ENCODE measurements at places on chromosomes 7 and 10.
A peak's percentile ranks its signal among the peaks of the same experiment; 100 is the strongest.

- no peak for DNase-seq
Observed at GRCh38 chr7:83514977-83515376, 134.0 kb downstream of the SEMA3E start.

DNA sequence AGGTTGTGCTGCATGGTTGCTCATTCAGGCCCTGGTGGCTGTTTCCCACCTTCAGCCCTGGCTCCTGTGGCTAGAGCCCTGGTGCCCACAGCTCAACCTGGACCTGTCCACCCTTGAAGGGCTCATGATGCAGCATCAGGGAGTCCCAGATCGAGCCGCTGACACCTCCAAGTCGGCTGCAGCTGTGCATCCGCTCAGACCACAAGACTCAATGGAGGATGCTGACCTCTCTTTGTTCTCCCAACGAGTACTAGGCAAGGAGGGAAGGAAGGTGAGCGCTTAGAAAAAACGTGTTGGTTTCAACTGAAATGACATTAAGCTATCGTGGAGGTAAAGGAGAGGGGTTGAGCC is 9.5 kb upstream of the C10orf95 start:
- no peak for DNase-seq

DNA sequence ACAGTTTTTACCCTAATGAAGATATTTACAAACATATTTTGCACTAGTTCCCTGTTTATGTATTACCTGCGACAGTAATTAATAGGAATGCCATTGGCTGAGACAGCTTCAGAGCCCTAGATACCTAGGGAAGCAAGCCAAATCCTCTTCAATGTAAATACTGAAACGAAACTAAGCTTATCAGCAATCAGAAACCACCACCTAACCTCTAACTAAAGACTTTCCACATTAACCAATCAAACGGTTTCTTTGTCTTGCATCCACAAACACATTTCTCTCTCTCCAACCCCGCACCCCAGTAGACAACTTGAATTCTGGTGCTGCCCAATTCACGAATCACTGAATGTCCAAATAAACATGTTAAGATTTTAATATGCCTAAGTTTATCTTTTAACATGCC is 474.4 kb upstream of the C7orf33 start:
- no peak for DNase-seq

DNA sequence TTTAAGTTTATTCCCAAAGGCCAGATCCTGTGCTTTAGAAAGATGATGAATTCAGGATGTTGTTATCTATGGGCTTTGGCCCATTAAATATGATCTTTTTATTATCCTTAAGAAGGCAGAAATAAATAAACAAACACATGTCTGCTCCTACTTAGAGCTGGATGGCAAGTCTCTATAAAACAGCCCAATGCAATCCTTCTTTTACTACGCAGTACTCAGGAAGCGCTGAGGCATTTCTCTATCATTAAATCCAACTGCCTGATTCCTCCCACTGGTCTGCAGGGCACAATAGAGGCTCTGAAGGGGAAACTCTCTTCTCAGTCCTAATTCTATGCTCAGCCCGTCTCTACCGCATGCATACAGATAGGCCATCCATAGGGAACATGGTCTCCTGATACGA is 144.5 kb upstream of the TMEM72 start:
- DNase-seq = no peak

GRCh38 chr7:114819616-114820362 is 102.1 kb upstream of the MDFIC start:
- DNase-seq = no peak

GRCh38 chr10:84371944-84372343 is 43.6 kb downstream of the CCSER2 start:
- DNase-seq = no peak

DNA sequence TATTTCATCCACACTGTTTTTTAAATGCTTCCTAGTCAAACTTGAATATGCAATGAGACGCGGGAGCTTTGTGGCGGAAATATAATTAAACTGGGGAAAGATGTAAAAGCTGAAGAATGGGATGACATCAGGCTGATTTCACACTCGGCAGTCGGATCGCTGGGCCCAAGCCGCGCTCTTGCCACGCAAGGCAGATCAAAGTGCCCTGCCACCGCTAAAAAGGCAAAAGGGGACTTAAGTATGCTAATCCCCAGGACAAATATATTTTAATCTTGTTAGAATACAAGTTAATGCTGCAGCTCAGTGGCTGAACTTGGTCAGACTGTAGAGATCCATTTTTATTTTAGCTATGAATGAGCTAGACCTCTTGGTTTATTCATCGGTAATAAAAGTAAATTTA is 13.8 kb downstream of the EN2 start:
- DNase-seq = no peak

DNA sequence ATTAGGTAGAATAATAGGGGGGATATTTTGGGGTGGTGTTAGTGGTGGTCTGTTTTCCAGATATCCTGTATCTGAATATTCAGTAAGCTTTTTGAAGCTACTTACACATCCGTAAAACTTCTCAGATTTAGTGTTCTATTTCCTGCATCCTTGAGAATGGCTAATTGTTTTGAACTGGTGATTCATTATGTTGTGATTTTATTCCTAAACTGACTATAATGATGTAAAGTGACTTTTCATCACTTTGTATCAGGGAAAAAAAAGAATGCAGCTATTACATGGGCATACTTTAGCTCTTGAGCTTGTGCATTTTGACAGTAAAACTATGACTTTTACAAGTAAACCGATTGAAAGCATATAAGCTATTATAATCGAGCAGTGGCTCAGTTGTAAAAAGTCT is 18.2 kb downstream of the WAC start:
- no peak for DNase-seq

GRCh38 chr10:84542522-84543490 is 214.4 kb downstream of the CCSER2 start:
- DNase-seq = peak; percentile 50

DNA sequence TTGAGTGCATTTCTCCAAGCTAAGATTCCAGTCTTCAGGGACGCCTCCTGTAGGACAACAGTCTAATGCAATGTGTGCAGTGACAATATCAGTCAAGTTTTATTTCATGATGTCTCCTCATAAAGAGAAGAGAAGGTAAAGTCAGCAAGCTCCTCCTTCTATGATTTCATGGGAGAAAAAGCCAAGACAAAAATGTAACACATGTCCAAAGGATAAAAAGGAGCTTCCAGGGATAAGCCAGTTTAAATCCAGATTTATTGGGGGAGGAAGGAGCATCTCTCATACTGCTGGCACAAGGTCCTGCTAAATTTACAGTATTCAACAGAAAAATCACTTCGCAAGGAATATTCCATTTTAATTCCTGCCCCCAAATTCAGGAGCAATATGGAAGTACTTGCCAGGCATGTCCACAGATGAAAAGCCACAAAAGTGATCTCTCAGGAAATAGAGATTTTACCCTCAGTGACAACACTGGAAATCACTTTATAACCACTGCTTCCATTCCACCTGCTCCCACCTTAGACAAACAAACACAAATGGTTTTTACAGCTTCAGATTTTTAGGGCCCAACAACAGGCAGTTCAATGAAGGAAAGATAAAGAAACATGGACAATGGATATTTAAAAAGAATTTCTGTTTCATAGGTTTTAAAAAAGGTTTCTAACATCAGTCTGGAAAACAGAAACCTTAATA is 677.5 kb upstream of the C7orf33 start:
- DNase-seq = no peak

DNA sequence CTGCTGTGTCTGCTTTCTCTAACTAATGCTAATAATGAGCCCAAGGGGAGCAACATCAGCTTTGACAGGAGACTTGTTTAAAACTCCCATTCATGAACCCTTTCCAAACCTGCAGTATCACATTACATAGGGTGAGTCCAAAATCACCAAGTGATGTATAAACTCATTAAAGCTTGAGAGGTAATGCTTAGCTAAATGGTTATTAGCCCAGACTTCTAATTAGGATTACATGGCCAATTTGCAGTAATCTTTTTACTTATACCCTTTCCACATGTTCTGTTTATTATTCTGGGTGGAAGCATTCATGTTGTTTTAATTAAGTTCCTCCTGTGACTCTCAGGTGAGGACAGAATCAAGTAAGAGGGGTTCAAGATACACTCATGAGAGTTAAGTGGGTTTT is 17.5 kb downstream of the ZNF138 start:
- DNase-seq = no peak

- peak; percentile 30 for DNase-seq
Observed at GRCh38 chr10:100338434-100339036, 8.5 kb upstream of the SCD start.

GRCh38 chr10:130080461-130080814 is 30.2 kb downstream of the C10orf143 start:
- DNase-seq = no peak

DNA sequence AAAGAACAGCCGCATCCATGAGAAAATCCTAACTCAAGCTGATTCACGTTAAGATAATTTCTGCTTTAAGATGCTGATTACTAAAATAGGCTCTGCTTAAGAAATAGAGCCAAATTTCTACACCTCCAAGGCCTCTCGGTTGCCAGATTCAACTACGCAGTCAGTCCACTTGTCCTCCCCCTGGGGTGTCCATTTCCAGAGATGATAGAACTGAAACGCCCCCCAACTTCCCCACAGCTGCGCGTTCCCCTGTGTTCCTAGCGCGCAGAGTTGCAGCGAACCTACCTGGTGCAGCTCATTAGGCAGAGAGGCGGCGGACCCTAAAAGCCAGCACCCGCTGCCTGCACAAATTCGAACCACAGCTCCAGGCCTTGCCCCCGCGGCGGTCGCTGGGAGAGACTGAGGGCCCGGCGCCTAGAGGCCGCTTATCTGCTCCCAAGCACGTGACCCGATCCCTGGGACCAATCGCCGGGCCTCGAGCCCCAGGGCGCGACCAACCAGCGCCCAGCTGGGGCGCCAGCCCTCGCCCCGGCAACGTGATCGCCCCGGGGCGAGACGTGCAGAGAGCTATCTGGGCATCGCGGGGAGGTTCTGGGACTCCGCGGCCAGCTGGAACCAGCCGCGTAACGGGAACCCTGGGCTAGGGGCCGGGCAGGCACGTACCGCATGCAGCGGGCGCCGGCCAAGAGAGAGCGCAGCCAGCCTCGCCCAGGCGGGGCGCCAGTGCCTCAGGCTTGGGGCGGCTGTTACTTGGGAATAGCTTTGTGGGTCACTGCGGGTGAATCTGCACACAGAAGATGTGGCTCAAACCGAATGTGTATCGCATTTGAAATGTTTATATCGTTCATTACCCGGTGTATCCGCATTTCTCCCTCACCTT is at the start of gene PPP1R3C:
TSS of gene PPP1R3C (minus strand) at position 401 of the 880 bp plus-strand sequence. CDS start at position 299, 102 bp downstream.
- peak; percentile 64 for DNase-seq

GRCh38 chr10:1363446-1364121 is 307.4 kb downstream of the WDR37 start:
- no peak for DNase-seq

DNA sequence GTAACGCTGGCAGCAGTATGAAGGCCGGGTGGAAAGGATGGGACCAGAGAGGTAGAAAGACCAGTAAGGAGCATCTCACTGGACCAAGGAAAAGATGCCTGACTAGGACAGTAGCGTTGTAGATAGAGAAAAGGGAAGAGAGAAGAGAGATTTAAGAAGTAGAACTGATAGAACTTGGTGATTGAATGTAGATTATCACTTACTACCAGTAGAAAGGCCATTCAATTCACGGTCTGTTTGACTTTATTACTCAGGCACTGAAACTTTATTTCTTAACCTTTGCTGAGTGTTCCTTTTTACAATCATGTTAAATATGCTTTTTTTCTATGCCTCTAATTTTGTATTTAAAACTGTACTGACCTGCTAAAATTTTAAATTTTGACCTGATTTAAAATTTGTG is 12.2 kb downstream of the MCU start:
- DNase-seq = no peak

- no peak for DNase-seq
Observed at GRCh38 chr10:18753312-18753895, 94.2 kb downstream of the ARL5B start.

DNA sequence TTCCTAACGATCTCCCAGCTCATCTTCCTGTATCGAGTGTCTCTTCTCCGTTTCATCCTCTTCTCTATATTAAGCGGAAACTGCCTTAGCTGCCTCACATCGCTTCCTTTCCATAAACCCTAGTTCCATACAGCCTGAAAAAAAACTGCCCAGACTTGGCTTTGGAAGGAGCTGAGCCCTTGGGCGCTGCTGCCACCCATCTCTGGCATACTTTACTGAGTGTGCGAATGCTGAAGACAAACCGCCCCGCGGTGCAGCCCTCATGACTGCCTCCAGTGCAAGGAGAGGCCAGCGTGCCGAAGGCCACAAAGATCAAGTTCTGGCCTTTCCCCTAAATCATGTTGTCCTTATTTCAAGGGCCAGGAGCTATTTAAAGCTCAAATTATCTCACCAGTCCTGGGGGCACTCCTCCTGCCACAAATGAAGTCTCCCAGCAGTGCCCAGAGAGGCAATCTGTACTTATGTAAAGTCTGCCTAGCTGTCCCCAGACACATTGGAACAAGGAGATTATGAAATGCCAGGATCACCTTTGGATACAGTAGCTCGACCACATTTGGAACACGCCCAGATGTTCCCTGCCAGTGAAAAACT is 25.2 kb downstream of the YWHAG start:
- DNase-seq = no peak

GRCh38 chr7:1931256-1931950 is 261.3 kb downstream of the ELFN1 start:
- DNase-seq = no peak

GRCh38 chr10:124653811-124654651 is 90.1 kb downstream of the FAM53B start:
- DNase-seq = no peak

DNA sequence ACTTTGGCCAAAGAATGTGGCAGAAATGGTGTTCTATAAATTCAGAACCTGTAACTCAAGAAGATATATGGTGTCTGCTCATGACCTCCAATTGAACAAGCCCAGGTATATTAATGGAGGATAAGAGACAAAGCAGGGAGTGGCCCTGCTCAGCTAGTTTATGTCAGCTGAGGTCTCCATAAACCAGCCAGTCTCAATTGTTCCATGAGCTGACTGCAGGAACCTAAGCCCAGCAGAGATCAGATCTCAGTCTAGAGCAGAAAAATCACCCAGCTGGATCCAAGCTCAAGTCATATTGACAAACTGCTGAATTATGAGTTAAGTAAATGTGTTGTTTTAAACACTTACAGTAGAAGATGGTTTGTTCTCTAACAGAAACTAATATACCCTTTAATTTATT is 105.5 kb upstream of the SGCE start:
- DNase-seq = no peak

GRCh38 chr10:117653170-117653515 is 110.6 kb downstream of the EMX2 start:
- no peak for DNase-seq

- DNase-seq = peak; percentile 34
Observed at GRCh38 chr7:80216996-80217842, 82.6 kb downstream of the GNAI1 start.
